ENCODE measurements at places on chromosomes 12 and 14. TPM values are rescaled to one million over a fixed set of nuclear protein-coding genes. Genes with fewer than 3 reads are reported as not detected.

DNA sequence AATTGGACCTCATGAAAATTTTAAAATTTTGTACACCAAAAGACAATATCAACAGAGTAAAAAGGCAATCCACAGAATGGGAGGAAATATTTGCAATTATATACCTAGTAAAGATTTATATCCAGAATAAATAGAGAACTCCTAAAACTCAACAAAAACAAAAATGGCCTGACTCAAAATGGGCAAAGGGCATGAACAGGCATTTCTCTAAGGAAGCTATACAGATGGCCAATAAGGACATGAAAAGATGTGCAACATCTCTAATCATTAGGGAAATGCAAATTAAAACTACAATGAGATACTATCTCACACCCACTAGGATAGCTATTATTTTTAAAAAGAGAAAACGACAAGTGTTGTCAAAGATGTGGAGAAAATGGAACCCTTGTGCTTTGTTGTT is 10.9 kb upstream of the APOF start:
- DNase-seq = no peak

GRCh38 chr12:127600211-127600610 is 666.8 kb upstream of the TMEM132C start:
- DNase-seq = no peak

GRCh38 chr14:22553445-22553844 is 35.6 kb downstream of the DAD1 start:
- no peak for DNase-seq

The MEG3 gene
- 14.3 TPM for total RNA-seq

DNA sequence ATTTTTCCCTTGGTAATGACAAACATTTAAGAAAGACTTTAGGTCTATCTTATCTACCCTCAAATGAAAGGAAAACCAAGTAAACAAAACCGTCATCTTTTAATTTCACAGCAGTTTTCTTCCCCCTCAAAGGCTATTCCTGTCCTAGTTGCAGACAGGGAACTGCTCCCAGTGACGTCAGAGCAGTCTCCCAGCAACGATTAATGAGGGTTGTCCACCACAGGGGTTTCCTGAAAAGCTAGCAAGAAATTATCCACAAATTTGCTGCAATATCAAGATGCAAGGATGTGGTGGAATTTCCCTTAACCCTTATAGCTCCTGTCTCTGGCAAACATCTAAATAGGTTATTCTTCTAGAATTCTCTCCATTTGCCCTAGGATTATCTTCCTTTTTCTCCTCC is 89.1 kb upstream of the STAC3 start:
- peak; percentile 40 for DNase-seq

DNA sequence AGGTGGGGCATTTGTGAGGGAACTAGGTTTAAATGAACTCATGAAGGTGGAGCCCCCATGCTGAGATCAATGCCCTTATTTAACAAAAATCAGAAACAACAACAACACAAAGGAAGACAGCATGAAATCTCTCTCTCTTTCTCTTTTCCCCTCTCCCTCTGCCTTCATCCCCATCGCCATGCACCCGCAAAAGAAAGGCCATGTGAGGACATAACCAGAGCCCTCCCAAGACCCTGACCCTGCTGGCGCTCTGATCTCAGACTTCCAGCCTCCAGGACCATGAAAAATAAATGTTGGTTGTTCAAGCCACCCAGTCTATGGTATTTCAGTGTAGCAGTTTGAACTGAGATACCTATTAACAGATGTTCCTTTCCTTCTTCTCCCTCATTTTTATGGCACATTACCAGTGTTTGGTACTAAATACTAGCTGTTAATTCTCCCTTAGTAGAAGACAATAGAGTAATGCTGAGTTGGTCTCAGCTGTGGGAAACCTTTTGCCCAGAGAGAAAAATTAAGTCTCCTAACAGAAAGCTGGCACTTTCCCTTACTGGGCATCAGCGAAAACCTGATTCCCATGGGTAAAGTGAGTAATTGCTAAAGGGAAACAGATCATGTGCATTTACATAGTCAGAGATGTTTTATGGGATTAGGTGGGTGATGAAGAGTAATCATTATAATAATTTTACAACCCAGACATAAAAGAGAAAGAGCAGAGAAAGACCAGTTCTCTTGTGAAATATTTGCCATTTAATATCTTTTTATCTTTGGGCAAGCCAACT is 264.0 kb upstream of the PLEKHG7 start:
- no peak for DNase-seq

DNA sequence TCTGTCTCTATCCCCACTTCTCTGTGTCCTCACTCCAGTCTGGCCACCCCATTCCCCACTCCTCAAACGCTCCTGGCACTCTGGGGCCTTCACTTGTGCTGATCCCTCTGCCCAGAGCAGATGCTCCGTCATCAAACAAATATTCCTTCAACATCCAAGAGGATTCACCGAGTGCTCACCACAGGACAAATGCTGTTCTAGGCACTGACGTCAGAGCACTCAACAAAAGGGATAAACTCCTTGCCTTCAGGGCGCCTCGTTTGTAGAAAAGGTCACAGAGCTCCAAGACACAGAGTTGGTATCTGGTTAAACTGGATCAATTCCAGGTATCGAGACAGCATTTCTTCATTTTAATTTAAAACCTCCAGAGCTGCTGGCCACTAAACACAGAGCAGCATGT is 35.3 kb downstream of the PSMC1 start:
- no peak for DNase-seq

DNA sequence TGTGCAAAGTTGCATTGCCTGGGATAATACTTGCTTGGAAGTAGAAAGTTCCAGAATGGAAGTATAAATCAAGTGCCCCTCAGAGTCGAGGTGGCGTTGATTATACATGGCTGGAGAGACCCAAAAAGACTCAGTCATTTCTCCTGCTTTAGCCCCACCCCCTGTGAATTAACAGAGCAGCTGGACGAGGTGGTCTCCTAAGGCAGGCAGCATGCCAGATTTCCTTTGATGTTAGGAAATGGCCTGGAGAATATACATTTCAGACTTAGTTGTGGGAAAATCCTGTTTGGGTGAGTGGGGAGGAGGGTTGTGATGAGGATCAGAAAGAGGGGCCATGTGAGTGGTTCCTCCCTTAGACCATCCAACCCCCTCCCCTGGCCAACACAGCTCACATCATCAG is 406.1 kb upstream of the TMPO start:
- DNase-seq = no peak

- DNase-seq = peak; percentile 90
Observed at GRCh38 chr14:65478596-65478995, 66.1 kb downstream of the FUT8 start.

GRCh38 chr14:50060871-50061663 is 55.3 kb downstream of the VCPKMT start:
- DNase-seq = peak; percentile 93

The FOXG1 gene
- total RNA-seq = not detected

- DNase-seq = no peak
Observed at GRCh38 chr14:101066826-101067510, 163.4 kb upstream of the RTL1 start.

The NRXN3 gene
- 2.9 TPM for total RNA-seq

The GPR137C gene
- 0.35 TPM for total RNA-seq

- DNase-seq = peak; percentile 99
Observed at GRCh38 chr12:95648990-95649791, 97.9 kb upstream of the USP44 start.

DNA sequence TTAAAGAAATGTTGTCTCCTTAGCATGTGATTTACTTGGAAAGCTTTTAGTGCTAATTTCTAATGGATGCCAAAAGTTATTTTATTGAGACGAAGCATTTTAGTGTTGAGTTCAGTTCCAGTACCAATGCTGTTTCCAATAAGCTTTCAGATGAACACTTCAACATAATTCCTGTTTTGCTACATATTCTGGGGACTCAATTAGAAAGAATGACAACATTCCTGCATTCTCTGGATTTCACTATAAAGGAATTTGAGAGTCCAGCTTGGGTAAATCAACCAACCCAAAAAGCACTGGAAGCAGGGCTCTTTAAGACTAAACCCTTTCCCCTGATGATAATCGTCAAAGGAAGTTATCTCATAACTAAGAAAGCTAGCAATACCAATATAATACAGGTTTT is 353.0 kb upstream of the TMTC1 start:
- no peak for DNase-seq

DNA sequence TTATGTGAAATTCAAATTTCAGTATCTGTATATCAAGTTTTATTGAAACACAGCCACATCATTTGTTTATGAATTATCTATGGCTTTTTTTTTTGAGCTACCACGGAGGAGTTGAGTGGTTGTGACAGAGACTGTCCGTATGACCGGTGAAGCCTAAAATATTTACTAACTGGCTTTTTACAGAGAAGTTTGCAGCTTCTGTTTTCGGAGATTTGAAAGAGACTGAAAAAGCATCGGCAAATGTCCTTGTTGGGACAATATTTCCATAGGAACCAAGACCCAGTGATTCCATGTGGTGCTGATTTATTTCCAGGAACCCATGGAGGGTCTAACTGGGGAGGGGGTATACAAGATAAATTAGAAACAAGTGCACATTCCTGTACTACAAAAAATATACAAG is 56.2 kb downstream of the RGS6 start:
- no peak for DNase-seq

DNA sequence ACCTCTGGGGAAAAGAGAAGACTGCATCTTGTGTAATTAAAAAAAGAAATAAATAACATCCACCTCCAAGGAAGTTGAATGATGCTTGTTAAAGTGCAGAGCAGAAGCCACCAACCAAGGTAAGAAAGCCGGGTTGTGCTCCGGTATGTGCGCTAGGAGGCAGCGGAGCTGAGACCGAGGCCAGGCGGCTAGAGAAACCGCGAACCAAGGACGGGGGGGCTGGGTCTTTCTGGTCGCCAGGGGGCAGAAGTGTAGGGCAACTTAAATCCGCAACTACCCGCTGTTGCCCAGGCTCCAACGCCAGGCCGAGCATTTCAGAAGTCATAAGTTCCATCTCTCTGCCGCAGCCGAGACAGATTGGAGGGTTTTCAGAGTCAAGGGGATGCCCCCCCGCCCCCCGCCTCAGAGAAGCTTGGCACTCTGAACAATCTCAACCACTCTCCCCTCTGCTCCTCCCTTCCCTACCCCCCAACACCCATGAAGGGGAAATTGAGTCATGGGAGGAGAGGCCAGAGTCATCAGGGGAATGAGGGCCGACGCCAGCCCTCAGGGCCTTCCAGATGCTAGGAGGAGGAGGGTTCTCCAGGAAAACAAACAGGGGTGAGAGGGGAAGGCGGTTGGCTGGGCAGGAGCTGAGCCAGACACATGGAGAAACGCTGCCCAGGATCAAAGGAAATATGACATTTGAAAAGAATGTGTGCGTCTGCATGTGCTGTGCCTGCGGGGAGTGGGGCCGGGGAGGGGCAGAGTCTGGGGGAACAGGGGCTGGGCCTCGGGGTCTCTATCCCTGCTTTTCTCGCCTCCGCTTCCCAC is 2.2 kb upstream of the NFATC4 start:
- DNase-seq = peak; percentile 82

- no peak for DNase-seq
Observed at GRCh38 chr12:59388694-59389093, 207.1 kb upstream of the SLC16A7 start.

- DNase-seq = no peak
Observed at GRCh38 chr14:33806905-33807304, 144.0 kb downstream of the EGLN3 start.

GRCh38 chr12:18970603-18971002 is 158.9 kb upstream of the PLEKHA5 start:
- DNase-seq = no peak

The CACNA2D4 gene
- 0.17 TPM for total RNA-seq

GRCh38 chr14:97267509-97267908 is 470.3 kb downstream of the VRK1 start:
- DNase-seq = peak; percentile 79

The TAS2R7 gene
- not detected for total RNA-seq

GRCh38 chr14:37428954-37429353 is 166.1 kb downstream of the FOXA1 start:
- DNase-seq = peak; percentile 36

The DLGAP5 gene
- 29.0 TPM for total RNA-seq
